ENCODE measurements at places on chromosomes 5 and 9.

DNA sequence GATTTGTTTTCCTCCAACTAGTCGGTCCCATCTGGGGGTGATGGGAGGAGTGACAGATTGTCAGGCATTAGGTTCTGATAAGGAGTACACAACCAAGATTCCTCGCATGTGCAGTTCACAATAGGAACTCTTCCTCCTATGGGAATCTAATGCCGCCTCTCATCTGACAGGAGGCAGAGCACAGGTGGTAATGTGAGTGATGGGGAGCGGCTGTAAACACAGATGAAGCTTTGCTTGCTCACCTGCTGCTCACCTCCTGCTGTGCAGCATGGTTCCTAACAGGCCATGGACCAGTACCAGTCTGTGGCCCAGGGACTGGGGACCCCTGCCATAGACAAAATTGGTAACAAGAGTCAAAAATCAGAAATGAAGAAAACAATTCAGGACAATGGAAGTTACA, 173.3 kb upstream of the HMHB1 start:
- no peak for DNase-seq

- DNase-seq: no peak
Measured at GRCh38 chr5:115168829-115169486, 750 bp downstream of the TRIM36 start.

- no peak for DNase-seq
Measured at GRCh38 chr5:78808380-78808779, 159.8 kb upstream of the LHFPL2 start.

- DNase-seq: no peak
Measured at GRCh38 chr9:35549441-35549840, 55.6 kb upstream of the TESK1 start.

GRCh38 chr5:95317687-95318086, 32.8 kb upstream of the MCTP1 start:
- no peak for DNase-seq

DNA sequence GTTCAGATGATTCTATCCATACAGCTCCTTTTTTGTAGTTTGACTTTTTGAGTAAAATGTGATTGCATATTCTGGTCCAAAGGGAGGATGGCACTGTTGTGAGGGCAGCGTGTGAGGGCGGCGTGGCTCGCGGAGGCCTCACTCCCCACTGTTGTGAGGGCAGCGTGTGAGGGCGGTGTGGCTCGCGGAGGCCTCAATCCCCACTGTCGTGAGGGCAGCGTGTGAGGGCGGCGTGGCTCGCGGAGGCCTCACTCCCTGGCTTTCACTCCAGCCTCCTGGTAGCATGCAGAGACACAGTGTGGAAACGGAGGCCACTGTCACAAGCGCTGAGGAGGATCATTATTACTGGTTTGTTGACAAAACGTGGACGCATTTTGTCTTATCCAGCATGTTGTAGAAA, 79.0 kb downstream of the EHMT1 start:
- no peak for DNase-seq

DNA sequence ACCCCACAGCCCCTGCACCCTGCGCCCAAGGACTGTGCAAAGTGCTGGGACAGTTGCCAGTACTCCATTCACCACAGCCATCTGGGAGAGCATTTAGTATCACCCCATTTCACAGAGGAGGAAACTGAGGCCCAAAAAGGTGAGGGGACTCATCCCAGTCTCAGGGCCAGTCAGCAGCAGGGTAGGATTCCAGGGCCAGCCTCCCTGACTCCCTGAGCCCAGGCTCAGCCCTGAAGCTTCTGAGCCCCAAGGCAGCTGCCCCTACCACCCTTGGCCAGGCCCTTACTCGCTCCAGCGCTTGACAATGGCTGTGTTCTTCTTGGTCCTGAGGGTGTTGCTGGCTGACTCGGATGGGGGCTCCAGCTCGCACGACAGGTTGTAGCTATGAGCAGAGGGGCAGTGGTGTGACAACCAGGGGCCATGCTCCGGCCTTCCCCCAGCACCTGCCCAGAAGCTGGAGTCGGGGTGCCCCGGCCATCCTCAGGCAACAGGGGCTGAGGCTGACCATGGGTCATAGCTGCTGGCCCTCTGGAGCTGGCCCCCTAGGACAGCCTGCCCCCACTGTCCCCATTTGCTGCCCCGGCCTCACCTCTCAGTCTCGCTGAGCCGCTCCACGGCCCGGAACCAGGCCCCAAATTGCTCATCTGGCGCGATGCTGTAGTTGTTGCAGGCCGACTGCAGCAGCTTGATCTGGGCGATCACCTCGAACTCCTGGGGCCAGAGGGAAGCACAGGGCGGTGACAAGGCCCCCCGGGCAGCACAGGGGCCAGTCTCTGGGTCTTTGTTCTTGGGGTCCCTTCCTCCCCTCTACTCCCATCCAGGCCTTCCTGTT, 18.6 kb downstream of the RALGDS start:
- DNase-seq: no peak

DNA sequence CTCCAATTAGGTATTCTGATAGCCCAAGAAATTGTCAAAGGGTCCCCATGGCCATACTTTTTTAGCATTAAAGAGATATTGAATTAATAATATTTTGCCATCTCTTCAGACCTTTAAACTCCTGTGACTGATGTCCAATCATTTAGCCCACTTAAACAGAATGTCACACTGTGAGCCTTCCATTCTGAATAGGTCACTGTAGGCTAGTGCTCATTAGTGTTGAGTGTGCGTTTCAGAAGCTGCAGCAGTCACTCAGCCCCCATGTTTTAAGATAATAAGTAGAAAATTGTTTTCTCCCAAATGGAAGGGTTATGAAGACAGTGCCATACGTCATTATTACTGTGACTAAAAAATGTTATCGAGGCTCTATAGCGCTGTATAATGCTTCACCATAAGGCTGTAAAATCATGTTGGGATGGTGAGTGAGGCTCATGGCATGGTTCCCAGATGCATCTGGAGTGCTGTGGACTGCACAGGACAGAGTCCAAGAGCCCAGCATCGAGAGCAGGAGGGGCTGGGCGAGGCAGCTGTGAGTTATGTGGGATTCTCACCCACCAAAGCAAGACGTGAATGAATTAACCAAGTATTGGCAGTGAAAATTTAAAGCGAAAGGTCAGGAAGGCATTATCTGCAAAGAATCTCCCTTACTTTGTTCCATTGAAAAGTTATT, 2112.9 kb upstream of the WWC1 start:
- DNase-seq: no peak

- DNase-seq: no peak
Measured at GRCh38 chr9:108100571-108100970, 611.0 kb upstream of the KLF4 start.

GRCh38 chr5:81189875-81190498, 43.1 kb upstream of the CKMT2 start:
- no peak for DNase-seq

- no peak for DNase-seq
Measured at GRCh38 chr9:1332156-1332555, 282.0 kb downstream of the DMRT2 start.

GRCh38 chr9:89434636-89435035, 63.3 kb downstream of the SEMA4D start:
- no peak for DNase-seq

DNA sequence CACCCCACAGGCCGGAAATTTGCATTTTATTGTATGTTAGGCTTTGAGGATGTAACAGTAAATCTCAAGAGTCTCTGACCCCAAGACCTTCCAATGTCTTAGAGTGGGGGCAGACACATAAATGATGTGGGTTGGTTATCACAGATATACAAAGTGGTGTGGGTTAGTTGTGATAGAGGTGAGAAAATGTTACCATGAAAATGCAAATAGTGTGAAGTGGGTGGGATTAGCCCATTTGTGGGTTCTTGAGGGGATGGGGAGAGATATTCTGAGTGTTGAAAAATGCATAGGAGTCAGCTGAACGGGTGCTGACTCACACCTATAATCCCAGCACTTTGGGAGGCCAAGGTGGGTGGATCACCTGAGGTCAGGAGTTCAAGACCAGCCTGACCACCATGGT, 7.9 kb upstream of the RNF145 start:
- DNase-seq: no peak

- no peak for DNase-seq
Measured at GRCh38 chr9:89319015-89319905, 960 bp downstream of the SECISBP2 start.

GRCh38 chr9:137605121-137606004, at the start of gene ARRDC1:
Gene ARRDC1, plus strand, starts transcription at chr9:137605686. Its CDS starts 32 bp downstream, at chr9:137605718.
- peak; percentile 91 for DNase-seq

- DNase-seq: no peak
Measured at GRCh38 chr5:173623296-173623771, 6.9 kb upstream of the BOD1 start.

- no peak for DNase-seq
Measured at GRCh38 chr5:180523629-180524466, 29.7 kb downstream of the CNOT6 start.

- no peak for DNase-seq
Measured at GRCh38 chr5:148810823-148811222, 15.6 kb upstream of the ADRB2 start.

DNA sequence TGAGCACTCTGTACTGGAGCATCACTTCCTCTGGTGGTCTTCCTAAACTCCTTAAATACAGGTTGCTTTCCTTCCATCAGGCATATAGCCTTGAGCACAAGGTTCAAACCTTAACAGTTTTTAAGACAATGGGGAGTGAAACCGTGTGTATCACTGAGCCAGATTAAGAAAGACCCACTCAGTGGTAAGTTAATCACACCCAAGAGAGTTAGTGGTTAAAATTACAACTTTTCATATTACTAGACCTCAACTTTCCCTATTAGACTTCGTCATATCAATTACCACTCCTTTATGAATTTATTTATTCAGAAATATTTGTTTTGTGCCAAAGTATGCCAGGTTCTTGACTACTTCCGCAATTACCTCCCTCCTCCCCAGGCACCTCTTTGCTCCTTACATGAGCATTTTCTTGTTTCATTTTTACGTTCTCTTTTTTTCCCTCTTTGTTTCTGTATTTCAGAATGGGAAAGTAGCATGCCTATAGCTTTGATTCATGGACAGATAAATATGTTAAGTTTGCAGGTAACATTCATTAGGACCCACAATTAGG, 351.0 kb downstream of the KIAA0825 start:
- DNase-seq: no peak

DNA sequence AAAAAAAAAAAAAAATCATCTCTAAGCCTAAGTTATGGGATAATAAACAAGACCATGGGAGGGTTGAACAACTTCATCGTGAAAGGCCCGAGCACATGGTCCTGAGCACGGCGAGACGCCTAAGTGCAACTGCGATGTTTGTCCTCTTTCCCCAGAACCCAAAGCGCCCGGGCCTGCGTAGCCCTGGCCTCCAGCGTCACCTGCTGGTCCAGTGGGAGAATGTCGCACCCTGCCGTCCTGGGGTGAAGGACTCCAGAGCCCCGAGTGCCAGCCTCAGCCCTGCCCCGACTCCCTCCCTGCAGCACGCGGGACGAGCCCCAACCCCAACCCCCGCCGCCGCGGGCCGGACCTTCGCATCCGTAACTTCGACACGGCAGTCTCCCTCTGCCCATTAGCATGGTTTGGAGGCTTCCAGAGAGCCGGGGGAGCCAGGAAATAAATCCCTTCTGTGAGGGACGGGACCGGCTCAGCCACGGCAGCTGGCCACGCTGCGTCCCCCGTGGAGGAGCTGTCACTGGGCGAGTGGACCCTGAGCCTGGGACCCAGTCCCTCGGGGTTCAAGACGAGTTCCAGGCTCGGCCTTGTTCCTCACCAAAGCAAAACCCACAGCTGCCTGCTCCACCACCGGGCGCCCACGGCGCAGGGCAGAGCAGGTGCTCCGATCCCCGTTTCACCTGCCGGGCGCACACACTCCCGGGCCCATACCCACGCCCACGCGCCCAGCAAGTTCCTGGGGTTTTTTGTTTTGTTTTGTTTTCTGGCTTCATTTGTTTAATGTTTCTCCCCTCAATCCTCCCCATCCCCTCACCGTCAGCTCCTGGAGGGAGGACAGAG, 132.5 kb upstream of the HAND1 start:
- peak; percentile 65 for DNase-seq

DNA sequence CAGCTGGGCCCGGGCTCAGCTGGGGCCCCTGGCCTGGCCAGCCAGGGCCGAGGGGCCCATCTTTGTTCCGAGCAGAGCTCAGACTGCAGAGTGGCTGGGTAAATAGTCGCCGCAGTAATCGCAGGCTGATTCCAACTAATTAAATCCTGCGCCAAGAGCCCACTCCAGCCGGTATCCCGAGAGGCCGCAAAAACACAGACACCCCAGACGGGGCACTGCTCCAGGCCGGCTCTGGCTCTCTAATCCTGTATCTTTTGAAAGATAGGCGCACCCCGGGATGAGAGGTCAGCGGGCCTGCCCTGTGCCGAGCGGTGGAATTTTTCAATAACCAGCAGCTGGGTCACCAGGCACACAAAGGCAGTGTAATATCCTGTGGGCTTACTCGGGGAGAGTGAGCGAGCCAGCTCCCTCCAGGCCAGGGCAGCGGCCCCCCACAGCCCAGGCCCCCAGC, 57.7 kb downstream of the LMX1B start:
- DNase-seq: no peak

DNA sequence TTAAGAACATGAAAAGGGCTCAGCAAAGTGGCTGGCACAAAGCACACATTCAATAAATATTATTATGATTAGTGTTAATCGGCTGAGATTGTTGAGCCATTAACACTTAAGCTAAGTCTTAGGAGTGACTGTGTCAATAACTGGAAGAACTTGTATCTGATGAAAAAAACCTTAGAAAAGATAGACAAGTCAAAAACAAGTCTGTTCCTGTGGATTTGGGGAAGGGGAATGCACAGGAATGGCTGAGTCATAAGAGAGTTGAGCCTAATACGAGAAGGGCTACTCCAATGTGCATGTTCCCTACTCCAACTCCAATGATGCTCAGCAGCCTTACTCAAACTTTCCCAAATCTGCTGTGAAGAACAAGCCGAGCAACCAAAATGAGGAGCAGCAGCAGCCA, 53.9 kb downstream of the MED27 start:
- DNase-seq: no peak

GRCh38 chr9:99827244-99827643, 5.6 kb downstream of the NR4A3 start:
- no peak for DNase-seq

GRCh38 chr5:95392593-95393182, 1.5 kb downstream of the FAM81B start:
- DNase-seq: no peak

GRCh38 chr9:5957166-5957565, 58.3 kb downstream of the RANBP6 start:
- DNase-seq: no peak

DNA sequence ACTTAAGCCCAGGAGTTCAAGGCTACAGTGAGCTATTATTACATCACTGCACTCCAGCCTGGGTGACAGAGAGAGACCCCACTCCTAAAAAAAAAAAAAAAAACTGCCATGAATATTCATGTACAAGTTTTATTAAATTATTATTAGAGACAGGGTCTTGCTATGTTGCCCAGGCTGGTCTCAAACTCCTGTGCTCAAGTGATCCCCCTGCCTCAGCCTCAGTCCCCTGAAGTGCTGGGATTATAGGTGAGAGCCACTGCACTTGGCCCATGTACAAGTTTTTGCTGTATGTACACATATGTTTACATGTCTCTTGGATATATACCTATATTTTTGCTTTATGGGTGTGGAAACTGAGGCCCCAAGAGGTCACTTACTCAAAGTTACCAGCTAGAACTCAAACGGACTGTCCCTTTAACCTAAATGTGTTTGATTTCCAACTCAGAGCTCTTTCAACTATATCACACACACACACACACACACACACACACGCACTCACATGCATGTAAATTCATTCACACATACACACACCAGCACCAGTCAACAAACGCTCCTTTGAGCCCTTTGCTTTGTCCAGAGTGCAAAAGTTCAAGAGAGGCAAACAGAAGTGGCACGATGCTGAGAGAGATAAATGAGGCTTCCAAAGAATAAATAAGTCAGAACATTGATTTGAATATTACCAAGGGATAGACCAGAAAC, 42.3 kb upstream of the STRBP start:
- no peak for DNase-seq

Measured in stimulated activated CD8-positive, alpha-beta memory T cell treated with anti-CD3 and anti-CD28 coated beads, Interleukin-15, amount 100 ng/mL, for 48 hours (primary cell).